ENCODE measurements at places on chromosomes 13 and 19.
A peak's percentile ranks its signal among the peaks of the same experiment; 100 is the strongest.

- DNase-seq: no peak
Measured at GRCh38 chr19:37333457-37333856, 37.4 kb upstream of the ZNF527 start.

- no peak for DNase-seq
Measured at GRCh38 chr13:48246102-48246501, 13.1 kb downstream of the ITM2B start.

GRCh38 chr19:20165971-20166592, 932 bp upstream of the ZNF486 start:
- no peak for DNase-seq

DNA sequence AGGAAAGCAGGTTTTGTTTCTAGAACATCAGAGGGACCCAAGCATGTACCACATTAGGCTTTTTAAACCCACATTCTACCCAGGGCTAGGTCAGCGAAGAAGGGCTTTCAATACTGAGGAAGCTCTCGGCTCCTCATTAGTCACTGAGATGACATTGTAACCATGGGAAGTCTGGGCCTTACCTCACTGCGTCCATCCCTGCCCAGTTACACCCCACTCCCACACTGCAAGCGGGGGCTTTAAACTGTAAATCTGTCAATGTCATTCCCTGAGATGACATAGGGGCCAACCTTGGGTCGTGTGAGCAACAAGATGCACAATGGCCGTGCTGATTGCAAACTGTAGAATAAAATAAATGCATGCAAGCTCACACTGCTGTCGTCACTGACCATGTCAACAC, 21.7 kb upstream of the TFDP1 start:
- no peak for DNase-seq

- no peak for DNase-seq
Measured at GRCh38 chr13:94028650-94029049, 450.8 kb downstream of the DCT start.

GRCh38 chr13:111492341-111492950, 172.0 kb downstream of the TEX29 start:
- no peak for DNase-seq

DNA sequence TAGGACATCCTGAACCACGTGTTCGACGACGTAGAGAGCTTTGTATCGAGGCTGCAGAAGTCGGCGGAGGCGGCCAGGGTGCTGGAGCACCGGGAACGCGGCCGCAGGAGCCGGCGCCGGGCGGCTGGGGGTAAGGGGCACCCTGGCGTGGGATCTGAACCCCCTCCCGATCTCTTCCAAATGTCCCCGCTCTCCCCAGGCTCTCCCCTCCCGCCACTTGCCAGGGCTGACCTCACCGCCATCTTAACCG, 6.0 kb downstream of the EPS8L1 start:
- no peak for DNase-seq

- no peak for DNase-seq
Measured at GRCh38 chr13:100566543-100566942, 22.0 kb downstream of the GGACT start.

- no peak for DNase-seq
Measured at GRCh38 chr19:41416194-41416674, 10.9 kb downstream of the B3GNT8 start.

DNA sequence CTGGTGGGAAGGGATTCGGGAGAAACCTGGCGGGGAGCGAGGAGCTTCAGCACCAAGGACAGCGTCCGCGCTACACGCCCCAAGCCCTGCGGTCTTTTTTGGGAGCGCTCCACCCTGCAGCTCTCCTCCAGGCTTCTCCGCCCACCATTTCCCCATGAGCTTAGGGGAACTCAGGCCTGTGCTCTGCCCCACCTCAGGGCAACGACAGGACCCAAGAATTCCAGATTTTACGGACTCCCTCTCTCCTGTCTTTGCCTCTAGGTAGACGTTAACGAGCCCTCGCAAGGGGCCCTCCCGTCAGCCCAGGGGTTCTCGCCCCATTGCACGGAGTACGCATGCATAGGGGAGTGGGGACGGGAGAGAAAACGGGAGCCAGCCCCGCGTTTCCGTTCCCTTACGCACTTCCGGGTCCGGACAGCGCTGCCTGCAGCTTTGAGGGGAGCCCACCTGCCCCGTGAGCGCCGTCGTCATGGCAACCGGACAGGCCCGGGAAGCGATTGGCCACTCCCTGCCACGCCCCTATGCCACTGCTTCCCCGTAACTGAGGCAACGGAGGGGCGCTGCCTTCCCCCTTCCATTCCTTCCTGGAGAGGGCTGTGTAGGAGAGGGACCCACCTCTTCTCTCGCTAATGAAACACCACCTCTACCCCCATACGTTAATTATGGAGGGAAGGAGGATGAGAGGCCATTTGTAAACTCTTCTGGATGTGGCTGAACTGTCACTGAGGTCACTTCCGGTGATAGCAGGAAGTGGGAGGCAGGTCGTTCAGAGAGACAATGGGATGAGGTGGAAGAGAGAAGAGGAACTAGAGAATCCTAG, 20.8 kb downstream of the NOVA2 start:
- DNase-seq: peak; percentile 75

DNA sequence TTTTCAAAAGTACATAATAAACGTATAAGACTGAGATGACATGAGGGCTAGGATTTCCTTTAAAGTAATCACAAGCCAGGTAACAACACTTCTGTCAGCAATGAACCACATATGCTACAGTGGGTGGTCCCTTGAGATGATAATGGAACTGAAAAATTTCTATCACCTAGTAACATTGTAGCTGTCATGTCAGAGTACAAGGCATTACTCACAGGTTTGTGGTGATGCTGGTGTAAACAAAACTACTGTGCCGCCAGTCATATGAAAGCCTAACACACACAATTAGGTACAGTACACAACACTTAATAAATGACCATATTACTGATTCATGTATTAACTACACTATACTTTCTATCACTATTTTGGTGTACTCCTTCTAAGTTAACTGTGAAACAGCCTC, 36.8 kb downstream of the MIPEP start:
- DNase-seq: no peak

- DNase-seq: peak; percentile 84
Measured at GRCh38 chr19:35468637-35469036, 20.6 kb downstream of the FFAR2 start.

DNA sequence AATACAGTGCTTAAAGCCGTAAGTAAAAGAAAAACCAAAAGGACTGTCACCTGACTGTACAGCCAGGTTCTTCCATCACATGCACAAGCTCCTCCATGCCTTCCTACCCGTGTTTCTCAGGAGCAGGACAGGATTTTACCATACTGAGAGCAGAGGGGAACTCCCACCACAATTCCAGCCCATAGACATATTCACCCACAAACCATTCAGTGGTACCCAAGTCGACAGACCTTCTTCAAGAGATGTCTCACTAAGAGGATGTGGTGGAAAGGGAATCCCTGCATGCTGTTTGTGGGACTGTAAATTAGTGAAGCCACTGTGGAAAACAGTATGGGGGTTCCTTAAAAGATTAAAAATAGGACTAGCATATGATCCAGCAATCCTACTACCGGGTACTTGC, 66.9 kb upstream of the DOCK9 start:
- DNase-seq: no peak

- peak; percentile 92 for DNase-seq
Measured at GRCh38 chr19:17718947-17719711, at the start of gene MAP1S. Gene MAP1S (plus strand): TSS chr19:17719480. CDS start chr19:17719503, 23 bp downstream.

DNA sequence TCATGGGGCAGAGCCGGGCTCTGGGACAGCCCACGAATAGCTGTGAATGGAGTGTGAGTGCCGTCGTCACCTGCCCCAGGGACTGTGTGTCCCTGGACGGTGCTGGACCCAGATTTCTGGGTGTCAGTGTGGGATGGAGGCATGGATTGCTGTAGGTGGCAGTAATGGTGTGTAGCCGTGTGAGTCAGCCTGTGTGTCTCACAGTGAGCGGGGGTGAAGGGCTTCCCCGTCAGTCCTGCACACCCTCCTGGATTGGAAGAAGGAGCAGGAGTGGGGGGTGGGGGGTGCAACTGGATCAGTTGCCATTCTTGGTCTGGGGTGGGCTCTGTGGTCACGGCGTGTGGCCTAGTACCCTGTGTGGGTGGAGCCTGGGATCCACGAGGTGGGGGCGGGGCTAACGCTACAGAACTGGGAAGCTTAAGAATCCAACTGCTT, 6.5 kb upstream of the LTBP4 start:
- DNase-seq: no peak

- no peak for DNase-seq
Measured at GRCh38 chr19:8255426-8256125, 46.4 kb downstream of the CERS4 start.

- DNase-seq: no peak
Measured at GRCh38 chr19:46975925-46976782, 43.5 kb upstream of the NPAS1 start.

DNA sequence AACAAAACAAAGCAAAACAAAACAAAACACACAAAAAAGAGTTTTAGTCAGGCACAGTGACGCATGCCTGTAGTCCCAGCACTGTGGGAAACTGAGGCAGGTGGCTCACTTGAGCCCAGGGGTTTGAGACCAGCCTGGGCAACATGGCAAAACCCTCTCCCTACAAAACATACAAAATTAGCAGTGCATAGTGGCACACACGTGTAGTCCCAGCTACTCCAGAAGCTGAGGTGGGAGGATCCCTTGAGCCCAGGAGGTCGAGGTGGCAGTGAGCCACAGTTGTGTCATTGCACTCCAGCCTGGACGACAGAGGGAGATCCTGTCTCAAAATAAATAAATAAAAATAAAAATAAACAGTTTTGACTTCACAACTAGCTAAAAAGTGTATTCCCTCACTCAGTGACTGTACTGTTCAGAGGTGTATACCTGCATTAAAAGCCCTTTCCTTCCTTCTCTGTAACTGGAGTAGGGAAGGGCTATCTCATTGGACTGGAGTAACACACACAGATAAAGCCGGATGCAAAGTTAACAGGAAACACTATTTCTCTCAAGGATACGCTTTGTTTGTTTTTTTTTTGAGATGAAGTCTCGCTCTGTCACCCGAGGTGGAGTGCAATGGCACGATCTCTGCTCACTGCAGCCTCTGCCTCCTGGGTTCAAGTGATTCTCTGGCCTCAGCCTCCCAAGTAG, 3.7 kb upstream of the BAX start:
- DNase-seq: no peak

- DNase-seq: no peak
Measured at GRCh38 chr19:4302243-4302640, at the start of gene TMIGD2. Gene TMIGD2 (minus strand): TSS chr19:4302389. CDS start chr19:4302385, 4 bp downstream.

- DNase-seq: no peak
Measured at GRCh38 chr13:37456506-37456905, 142.1 kb downstream of the POSTN start.

DNA sequence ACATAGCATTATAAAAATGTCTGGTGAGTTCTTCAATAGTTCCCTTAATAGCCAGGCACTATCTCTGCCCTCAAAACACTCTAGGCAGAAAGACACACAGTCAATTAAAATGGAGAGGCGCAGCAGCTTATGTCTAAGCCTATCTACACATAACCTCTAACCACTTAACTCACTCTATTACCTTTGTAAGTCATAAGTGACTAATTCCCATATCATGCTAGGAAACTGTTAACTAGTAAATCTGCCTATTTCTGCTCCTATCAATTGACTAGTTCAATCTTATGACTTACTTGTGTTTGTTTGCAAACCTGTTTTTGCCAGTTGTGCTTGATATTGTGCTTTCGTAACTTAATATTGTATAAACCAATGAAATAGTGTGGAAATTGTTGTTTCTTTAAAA, 3.2 kb downstream of the CCDC122 start:
- DNase-seq: no peak

- no peak for DNase-seq
Measured at GRCh38 chr13:104809483-104809882, 1726.0 kb downstream of the EFNB2 start.

DNA sequence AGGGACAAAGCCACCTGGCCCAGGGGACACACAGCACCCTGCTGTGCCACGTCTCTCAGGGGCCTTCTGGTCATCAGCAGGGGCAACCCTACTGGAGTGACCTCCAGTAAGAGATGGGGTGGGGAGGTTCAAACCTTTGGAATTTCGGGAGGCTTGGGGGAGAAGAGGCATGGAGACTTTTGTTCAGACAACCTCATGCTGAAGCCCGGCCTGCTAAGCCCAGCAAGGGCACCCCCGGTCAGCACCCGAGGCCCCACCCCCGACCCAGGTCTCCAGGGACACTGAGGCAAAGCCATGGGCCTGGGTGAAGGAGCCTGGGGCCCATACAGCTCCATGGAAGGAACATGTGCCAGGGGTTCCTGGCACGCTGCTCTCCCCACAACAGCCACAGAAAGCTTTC, 23.3 kb downstream of the ZNF787 start:
- no peak for DNase-seq

All from GM10248 (cell line).